Cortex of kidney (tissue), 1 donor: ENCODE measurements at places on chromosomes 1 and 21.

GRCh38 chr1:200275415-200275814 is 134.4 kb downstream of the ZNF281 start:
- DNase-seq, result no peak

- no peak for DNase-seq
These were observed 3.4 kb upstream of the UMODL1 start for GRCh38 chr21:42067531-42068255.

DNA sequence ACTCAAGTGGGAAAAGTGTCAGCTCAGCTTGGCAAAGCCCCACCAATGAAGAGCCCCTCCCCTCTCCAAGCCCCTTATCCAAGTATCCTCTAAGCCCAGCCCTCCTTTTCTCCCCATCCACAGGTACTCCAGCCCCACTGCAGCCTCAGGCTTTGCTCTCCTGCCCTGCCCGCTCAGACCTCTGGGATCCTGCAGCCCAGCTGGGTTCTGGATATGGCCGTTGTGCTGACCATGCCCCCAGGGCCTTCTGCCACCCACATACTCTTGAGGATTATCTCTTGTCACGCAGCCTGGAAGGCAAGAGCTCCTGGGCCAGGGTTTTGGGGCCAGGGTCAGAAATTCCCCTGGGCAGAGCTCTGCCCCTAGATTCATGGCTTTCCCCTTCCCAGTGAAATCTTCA is 4.7 kb downstream of the SHISA4 start:
- DNase-seq, result no peak

GRCh38 chr1:44405798-44406736 is 1.0 kb downstream of the RNF220 start:
- no peak for DNase-seq

GRCh38 chr1:198848649-198849048 is 209.8 kb downstream of the PTPRC start:
- no peak for DNase-seq

DNA sequence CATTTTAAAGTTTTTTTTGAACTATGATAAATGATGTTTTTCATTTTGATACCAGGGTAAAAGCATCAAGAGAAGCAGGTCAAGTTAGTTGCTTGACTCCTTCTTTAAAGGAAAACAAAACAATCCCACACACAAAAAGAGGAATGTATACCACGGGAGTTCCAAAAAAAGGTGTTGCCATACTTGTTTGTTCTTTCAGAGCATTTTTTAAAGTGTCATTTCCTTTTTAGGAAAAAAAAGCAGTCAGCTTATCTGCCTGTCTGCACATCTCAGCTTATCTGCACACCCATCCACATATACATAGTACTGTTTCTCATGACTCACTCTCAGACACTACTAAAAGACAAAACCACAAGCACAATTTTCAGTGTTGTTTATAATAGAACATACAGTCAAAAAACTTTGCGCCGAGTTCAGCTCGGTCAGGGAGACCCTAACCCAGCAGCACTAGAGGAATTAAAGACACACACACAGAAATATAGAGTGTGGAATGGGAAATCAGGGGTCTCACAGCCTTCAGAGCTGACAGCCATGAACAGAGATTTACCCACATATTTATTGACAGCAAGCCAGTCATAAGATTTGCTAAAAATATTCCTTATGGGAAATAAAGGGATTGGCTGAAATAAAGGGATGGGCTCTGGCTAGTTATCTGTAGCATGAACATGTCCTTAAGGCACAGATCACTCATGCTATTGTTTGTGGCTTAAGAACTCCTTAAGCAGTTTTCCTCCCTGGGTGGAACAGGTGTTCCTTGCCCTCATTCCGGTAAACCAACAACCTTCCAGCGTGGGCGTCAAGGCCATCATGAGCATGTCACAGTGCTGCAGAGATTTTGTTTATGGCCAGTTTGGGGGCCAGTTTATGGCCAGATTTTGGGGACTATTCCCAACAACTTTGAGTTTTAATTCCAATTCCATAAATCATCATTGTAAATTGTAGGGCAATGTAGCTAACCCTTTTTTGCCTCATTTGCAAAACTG is 11.4 kb upstream of the MNDA start:
- DNase-seq, result no peak

DNA sequence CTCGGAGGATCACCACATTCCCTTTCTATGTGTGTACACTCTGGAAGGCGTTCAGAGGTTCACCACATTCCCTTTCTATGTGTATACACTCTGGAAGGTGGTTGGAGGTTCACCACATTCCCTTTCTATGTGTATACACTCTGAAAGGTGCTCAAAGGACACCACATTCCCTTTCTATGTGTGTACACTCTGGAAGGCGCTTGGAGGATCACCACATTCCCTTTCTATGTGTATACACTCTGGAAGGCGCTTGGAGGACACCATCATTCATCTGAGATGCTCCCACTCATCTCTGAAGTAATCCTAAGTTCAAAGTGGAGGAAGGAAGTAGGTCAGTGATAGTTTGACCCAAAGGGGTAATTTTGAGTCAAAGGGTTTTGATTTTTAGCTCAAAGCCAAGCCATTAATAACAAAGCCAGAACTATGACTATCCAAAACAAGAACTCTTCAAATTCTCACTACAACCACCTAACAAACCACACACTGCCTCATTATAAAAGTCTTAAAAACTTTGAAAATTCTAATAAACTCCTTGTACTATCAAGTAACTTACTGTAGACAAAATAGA is 32.9 kb downstream of the NRIP1 start:
- no peak for DNase-seq

- no peak for DNase-seq
These were observed 46.3 kb downstream of the HTR6 start for GRCh38 chr1:19710825-19711611.

GRCh38 chr1:6141592-6141991 is 38.5 kb downstream of the CHD5 start:
- no peak for DNase-seq

DNA sequence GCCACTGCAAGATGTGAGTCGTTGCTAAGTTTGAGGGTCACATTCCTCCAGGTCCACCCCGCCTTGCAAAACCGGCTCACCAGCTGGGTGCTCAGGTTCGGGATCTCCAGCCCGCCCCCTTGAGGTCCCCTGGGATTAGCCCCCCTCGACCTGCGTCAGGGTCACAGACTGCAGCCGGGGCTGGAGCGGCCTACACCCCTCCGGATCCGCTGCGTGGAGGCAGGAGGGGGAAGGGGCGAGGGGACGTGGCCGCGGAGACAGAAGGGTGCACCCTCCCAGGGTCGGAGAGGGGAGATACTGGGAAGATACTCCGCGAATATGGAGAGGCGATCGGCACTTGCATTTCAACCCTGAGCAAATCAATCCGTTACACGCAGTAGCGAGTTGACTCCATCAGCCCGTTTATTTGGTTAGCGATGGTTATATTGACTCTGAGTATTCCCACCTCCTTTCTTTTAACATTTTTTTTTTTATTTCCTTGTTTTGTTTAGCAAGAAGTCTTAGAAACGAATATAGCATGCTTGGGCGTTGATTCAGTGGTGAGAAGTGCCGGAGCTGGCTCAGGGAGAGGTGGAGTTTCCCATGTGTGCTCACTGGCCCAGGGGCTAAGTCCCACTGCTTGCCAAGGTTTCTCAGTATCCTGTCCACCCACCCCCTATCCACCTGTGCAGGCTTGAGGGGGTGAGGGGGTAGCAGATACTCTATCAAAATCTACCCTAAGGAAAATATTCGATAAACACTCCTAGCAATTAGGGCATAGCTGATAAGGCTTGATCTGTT is 997 bp downstream of the IFNAR2 start:
- DNase-seq, result no peak
